ENCODE measurements at places on chromosomes 3 and 15. TPM values are rescaled to one million over a fixed set of nuclear protein-coding genes. Genes with fewer than 3 reads are reported as not detected.

Gene CLRN1
- not detected for total RNA-seq

- DNase-seq, result peak; percentile 24
These were observed 716 bp downstream of the SMC4 start for GRCh38 chr3:160400030-160400701.

DNA sequence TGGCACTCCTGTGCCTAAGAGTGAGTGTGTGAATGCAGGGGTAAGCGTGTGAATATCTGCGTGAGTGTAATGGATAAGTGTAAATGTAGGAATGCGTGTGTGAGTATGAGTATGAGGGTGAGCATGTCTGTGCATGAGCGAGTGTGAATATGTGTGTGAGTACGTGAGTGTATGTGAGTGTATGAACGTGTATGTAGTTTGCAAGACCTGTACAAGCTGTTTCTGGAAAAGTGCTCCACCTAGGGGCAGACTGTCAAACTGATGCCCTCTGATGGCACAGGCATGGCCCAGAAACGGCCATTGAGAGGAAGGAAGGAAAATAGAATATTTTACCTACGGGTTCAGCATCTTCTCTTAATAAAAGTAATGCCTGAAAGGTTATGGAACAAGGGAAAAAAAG, 24.4 kb upstream of the FRMD4B start:
- DNase-seq, result peak; percentile 34

Gene NPAP1
- not detected for total RNA-seq

Gene SUCNR1
- total RNA-seq, result 0.03 TPM

- no peak for DNase-seq
These were observed 67.5 kb upstream of the CORO2B start for GRCh38 chr15:68511073-68511991.

Gene PATL2
- not detected for total RNA-seq

Gene SEMA3B
- total RNA-seq, result 68.1 TPM

Gene ALPK3
- total RNA-seq, result 0.20 TPM

Gene TMEM266
- total RNA-seq, result 0.06 TPM

Gene TMEM42
- total RNA-seq, result 21.3 TPM

Gene TMEM212
- not detected for total RNA-seq

DNA sequence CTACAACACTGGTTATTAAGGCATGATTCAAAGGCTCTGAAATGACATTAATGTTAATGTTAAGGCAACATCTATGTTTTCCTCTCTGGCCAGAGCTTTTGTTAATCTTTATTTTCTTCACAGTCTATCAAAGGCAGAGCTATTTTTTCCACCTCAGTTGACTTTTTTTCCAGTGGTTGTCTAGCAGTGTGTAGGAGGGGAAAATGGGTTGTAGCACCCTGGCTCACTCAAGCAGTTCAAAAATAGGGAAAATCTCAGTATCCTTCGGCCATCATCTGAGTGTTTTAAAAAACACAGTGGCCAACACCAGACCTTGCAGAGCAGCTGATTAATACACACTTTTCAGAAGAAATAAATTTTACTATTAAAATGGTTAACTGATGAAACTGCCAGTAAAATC, 21.4 kb downstream of the CBLB start:
- DNase-seq, result peak; percentile 49

Gene LMAN1L
- total RNA-seq, result not detected

DNA sequence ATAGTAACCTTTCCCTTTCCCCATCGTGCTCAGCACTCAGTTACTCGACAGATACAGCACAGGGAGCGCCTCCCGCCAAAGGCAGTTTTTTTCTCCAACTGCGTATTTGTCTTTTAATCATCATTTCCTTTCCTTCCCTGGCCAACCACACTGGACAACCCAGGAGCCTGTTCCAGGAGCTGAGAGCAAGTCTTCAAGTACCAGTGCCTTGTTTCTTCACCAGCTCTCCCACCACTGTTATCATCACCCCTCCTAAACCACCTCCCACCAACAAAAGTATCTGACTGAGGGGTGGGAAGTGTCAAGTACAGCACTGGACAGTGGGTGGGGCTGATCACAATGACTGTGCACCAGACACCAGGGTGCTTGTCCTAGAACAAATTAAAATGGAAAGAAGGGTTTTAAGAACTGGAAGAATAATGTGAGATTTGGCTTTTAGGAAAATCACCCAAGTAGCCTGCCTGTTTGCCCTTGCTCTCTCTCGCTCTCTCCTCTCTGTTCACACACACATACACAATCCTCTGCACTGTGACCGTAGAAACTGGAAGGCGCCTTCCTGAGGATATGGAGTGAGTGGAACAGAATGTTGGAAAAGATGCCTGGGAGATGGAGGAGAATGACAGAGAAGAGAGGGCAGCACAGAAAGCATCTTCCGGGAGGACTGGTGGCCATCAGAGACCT, 126.3 kb downstream of the TNIK start:
- DNase-seq, result no peak
